ENCODE measurements at places on chromosomes 5 and 9.

- no peak for DNase-seq
These were observed 488.4 kb downstream of the ENC1 start for GRCh38 chr5:74152136-74152535.

DNA sequence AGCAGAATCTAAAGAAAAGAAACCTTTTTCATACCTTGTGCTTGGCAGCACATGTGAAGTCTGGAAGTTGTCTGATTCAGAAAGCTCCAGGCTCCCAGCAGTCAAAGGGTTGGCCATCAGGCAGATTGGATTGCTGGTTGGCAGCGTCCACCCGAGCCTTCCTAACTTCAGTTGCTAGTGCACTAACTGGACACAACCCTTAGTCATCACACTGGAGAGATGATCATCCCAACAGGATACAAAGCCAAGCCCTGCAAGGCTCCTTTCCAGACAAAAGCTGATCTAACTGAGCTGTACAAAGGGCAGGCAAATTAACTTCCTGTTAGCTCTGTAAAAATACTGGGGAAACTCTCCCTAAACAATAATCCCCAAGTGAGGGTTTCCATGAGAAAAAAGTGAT, 185.6 kb downstream of the SNX18 start:
- DNase-seq, result no peak

- DNase-seq, result no peak
These were observed 504.8 kb downstream of the DIRAS2 start for GRCh38 chr9:90137801-90138200.

DNA sequence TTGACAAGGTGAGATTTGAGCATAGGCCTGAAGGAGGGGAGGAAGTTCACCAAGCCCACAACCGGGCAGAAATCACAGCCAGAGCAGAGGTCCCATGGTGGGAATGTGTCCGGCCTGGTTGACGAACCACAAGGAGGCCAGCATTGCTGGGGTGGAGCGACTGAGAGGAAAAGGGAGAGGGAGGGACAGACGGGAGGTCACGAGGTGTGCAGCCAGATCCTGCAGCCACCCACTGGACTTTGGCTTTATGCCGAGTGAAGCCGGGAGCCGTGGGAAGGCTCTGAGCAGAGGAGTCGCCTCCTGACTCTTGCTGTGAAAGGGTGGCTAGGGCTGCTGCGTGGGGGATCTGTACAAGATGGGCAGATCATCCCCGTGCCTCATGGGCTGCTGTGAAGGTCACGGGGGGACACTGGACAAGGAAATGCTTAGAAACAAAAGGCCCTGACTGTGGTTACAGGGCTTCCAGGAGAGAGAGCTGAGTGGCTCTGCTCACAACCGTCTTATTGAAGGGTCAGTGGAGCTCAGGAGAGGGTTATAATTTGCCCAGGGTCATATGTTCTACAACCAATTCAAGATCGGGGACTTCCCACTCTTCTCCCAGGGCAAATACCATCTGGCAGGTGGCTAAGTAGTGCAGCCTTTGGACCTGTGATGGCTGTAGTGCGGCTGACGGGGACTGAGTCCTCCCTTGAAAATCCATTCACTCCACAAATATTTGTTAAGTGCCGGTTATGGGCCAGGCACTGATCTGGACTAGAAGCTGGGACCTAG, 15.6 kb upstream of the CD74 start:
- no peak for DNase-seq

DNA sequence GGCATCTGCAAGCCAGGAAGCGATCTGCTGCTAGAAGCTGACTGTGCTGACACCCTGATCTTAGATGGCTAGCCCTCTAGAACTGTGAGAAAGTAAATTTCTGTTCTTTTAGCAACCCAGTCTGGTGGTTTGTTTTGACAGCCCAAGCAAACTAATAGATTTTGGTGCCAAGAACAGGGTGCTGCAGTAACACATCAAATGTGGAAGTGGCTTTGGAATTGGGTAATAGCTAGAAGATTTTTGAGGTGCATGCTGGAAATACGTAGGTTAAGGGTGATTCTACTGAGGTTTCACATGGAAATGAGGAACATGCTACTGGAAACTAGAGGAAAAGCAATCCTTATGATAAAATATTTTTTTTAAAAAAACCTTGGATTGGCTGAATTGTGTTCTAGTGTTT, 153.5 kb upstream of the SH3GL2 start:
- DNase-seq, result no peak

DNA sequence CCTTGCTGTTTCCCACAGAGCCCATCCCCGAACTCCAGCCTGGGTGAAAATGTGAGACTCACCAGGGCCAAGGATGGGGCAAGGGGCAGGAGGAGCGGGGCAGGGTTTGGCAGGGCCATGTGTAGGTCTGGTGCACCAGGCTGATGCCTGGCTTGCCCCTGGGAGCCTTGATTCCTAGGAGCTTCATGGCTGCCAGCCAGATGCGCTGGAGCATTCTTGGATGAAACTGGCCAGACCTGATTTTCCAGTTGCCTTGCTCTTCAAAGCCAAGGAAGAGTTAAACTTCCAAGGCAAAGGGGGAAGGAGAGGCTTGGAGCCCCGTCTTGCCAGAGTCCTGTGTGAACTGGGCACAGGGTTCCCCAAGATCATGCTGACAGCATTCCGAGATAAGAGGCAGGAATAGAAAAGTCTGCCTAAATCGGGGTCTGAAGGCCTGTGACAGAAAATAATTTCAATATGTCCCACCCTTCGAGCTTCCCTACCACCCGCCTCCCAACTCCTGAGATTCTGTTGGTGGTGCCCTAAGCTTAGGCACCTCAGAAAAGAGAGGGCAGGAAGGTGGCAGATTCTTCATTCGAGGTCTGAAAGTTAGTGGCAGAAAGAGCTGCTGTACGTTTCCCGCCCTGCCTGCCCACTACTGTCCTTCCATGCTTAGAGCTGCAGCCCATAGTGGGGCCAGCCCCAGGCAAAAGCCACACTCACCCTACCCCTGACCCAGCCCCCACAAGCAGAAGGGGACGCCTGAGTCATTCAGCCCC, 20.4 kb downstream of the FAT2 start:
- no peak for DNase-seq

DNA sequence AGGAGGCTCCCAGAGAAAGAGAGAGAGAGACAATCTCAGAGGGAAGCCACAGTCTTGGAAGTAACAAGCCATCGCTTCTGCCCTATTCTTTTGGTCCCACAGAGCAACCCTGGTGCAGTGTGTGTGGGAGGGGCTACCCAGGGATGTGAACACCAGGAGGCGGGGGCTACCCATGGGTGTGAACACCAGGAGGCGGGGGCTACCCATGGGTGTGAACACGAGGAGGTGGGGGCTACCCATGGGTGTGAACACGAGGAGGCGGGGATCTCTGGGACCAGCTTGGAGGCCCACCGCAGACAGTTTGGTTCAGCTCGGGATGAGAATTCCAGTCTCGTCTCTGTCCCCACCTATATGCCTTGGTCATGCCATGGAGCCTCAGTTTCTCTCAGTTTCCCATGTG, 44.9 kb downstream of the HMCN2 start:
- DNase-seq, result no peak

All from hematopoietic multipotent progenitor cell treated with erythropoietin and hydrocortisone succinate and interleukin-3 and kit ligand, for 6 days (in vitro differentiated cells).